ENCODE measurements at places on chromosomes 16 and 17. TPM values are rescaled to one million over a fixed set of nuclear protein-coding genes. Genes with fewer than 3 reads are reported as not detected.

DNA sequence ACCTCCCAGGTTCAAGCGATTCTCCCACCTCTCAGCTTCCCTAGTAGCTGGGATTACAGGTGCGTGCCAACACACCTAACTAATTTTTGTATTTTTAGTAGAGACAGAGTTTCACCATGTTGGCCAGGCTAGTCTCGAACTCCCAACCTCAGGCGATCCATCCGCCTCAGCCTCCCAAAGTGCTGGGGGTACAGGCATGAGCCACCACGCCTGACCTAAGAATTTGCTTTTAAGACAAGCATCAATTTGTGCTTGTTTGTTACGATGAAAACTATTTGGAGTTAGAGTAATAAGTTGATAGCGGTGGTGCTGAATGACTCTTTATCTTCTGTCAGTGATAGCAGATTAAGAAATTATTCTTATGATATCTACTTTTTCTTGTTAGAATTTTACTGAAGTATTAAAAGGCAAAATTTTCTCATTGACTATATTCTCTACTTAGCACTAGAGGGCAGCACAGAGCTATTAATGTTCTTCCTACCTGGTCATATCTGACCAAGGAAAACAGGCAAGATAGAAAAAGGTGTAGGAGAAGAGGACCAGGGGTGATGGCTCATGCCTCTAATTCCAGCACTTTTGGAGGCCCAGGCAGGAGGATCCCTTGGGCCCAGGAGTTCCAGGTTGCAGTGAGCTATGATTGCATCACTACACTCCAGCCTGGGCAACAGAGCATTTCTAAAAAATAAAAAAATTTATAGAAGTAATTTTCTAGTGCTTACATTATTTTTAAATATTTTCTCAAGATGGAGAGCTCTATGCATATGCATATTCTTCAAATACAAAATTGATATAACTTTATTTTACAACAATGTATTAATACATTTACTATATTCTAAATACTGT, 24.5 kb downstream of the STXBP4 start:
- no peak overlapping the region for H3K4me3 ChIP-seq
- no peaks in the 10 kb centered on the region for H3K36me3 ChIP-seq
- H3K27ac ChIP-seq, result no peak overlapping the region
- no peaks in the 10 kb centered on the region for H3K4me1 ChIP-seq

- no peak overlapping the region for H3K4me3 ChIP-seq
- peaks cover 5% of the 10 kb centered on the region for H3K36me3 ChIP-seq
- DNase-seq, result no peak
- H3K27me3 ChIP-seq, result no peaks in the 10 kb centered on the region
- peaks cover 16% of the 10 kb centered on the region for H3K4me1 ChIP-seq
Measured at GRCh38 chr17:76106703-76107102, 3.1 kb upstream of the EXOC7 start.

- H3K4me3 ChIP-seq, result no peak overlapping the region
- no peaks in the 10 kb centered on the region for H3K36me3 ChIP-seq
- no peak for DNase-seq
- no peaks in the 10 kb centered on the region for H3K4me1 ChIP-seq
- no peaks in the 10 kb centered on the region for H3K27me3 ChIP-seq
- no peak overlapping the region for H3K27ac ChIP-seq
Measured at GRCh38 chr17:80566054-80566400, 21.4 kb downstream of the RPTOR start.

DNA sequence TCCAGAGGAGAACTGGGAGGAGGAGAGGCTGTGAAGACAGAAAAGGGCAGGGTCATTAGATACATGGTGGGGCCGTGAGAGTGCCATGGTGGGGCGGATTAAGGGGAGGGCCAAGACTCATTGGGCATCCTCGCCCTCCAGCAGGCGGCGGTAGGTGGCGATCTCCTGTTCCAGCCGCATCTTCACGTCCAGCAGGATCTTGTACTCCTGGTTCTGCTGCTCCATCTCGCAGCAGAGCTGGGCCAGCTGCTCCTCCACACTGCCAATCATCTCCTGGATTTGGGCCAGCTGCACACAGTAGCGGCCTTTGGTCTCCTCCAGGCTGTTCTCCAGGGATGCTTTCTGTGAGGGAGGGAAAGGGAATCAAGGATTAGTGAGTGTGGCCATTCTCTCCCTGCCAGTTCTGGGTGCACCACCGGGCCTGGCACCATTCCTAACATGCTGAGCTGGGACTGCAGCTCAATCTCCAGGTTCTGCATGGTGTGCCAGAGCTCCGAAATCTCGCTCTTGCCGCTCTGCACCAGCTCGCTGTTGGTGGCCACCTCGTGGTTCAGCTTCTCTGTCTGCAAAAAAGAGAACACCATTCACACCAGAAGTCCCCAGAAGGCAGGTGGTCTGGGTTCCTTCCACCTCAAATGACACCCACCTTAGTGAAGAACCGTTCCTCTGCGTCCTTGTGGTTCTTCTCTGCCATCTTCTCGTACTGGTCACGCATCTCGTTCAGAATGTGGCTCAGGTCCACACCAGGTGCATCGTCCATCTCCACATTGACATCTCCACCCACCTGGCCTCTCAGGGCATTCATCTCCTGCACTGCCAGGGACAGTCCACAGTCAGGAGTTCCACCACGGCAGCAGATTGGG, 129.0 kb downstream of the CCDC144A start:
- no peaks in the 10 kb centered on the region for H3K4me1 ChIP-seq
- no peak for DNase-seq
- H3K36me3 ChIP-seq, result no peaks in the 10 kb centered on the region
- H3K27ac ChIP-seq, result no peak overlapping the region

GRCh38 chr17:12445331-12445730, 220.4 kb upstream of the MYOCD start:
- no peak overlapping the region for H3K4me3 ChIP-seq
- no peak overlapping the region for H3K27ac ChIP-seq
- no peaks in the 10 kb centered on the region for H3K4me1 ChIP-seq
- no peak for DNase-seq
- H3K36me3 ChIP-seq, result no peaks in the 10 kb centered on the region

DNA sequence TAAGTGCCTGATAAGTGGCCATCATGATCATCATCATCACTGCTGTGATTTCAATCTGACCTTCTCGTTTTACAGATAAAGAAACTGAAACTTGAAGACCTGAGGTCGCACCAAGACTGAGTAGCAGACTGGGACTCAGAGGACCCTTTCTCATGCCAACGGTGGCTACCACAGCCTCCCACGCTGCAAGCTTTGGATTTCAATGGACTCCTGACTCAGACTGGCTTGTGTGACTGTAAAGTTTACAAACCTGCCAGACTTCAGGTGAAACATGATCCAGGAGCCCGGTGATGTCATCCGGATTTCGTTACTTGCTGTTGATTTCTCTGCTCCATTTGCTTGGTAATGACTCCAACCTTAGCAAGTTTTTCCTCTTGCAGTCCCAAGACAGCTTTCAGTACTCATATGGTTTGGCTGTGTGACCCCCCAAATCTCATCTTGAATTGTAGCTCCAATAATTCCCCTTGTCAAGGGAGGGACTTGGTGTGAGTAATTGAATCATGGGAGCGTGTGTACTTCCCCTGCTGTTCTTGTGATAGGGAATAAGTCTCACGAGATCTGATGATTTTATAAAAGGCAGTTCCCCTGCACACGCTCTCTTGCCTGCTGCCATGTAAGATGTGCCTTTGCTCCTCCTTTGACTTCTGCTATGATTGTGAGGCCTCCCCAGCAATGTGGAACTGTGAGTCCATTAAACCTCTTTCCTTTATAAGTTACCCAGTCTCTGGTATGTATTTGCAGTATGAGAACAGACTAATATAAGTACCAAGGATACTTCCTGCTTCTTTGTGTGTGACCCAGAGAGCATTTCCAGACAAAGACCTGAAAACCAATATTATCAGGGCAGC, 26.7 kb upstream of the IRX6 start:
- H3K4me3 ChIP-seq, result no peak overlapping the region
- no peak overlapping the region for H3K27ac ChIP-seq
- H3K27me3 ChIP-seq, result no peaks in the 10 kb centered on the region
- no peak for DNase-seq

DNA sequence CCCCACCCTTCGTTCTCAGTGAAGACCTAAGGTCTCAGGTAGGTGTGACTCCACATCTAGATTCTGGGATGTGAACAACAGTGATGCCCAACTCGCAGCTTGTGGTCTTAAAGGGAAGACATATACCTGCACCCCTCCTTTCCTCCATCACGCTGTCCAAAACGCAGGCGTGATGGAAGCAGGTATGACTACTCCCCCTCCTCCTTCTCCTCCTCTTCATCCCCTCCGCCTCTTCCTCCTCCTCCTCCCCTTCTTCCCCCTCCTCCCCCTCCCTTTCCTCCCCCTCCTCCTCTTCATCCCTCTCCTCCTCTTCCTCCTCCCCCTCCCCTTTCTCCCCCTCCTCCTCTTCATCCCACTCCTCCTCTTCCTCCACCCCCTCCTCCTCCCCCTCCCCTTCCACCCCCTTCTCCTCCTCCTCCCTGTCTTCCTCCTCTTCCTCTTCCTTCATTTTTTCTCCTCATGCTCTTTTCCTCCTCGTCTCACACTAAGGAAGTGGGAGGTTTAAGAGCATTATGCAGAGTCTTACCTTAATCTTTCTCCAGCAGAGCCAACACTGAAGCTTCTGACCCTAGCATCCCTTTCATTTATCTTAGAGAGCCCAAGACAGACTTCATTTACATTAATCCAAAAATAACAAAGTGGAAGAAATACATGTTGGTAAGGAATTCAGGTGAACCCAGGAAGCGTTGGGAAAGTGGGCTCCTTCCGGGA, 352.5 kb downstream of the FOXL1 start:
- no peak for DNase-seq
- H3K27me3 ChIP-seq, result no peaks in the 10 kb centered on the region
- no peak overlapping the region for H3K4me3 ChIP-seq
- H3K36me3 ChIP-seq, result no peaks in the 10 kb centered on the region
- no peaks in the 10 kb centered on the region for H3K4me1 ChIP-seq
- H3K27ac ChIP-seq, result no peak overlapping the region

DNA sequence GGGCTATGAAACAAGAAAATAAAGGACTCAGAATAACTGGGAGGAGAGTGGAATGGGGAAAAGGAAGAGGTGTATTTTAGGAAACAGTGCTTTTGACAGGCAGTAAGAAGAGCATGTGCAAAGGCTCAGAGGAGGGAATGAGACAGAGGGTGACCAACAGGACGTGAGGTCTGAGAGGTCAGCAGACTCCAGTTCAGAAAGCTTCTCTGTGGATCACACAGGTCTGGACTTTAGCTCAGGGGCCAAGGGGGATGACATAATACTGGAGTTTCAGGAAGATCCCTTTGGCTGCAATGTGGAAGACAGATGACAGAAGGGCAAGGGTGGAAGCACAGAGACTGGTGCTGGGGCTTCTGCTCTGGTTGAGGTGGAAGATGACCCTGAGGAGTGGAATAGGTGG, 489.9 kb upstream of the CDH5 start:
- H3K27me3 ChIP-seq, result no peaks in the 10 kb centered on the region
- no peak overlapping the region for H3K27ac ChIP-seq
- H3K4me1 ChIP-seq, result no peaks in the 10 kb centered on the region
- no peak overlapping the region for H3K4me3 ChIP-seq
- DNase-seq, result no peak
- H3K36me3 ChIP-seq, result no peaks in the 10 kb centered on the region

- no peak overlapping the region for H3K27ac ChIP-seq
- no peaks in the 10 kb centered on the region for H3K27me3 ChIP-seq
- H3K4me3 ChIP-seq, result no peak overlapping the region
- no peak for DNase-seq
- no peaks in the 10 kb centered on the region for H3K36me3 ChIP-seq
Measured at GRCh38 chr16:50396761-50397535, 28.2 kb upstream of the BRD7 start.

The FOXJ1 gene
- total RNA-seq, result 2.0 TPM

The SCO1 gene
- 29.2 TPM for total RNA-seq

DNA sequence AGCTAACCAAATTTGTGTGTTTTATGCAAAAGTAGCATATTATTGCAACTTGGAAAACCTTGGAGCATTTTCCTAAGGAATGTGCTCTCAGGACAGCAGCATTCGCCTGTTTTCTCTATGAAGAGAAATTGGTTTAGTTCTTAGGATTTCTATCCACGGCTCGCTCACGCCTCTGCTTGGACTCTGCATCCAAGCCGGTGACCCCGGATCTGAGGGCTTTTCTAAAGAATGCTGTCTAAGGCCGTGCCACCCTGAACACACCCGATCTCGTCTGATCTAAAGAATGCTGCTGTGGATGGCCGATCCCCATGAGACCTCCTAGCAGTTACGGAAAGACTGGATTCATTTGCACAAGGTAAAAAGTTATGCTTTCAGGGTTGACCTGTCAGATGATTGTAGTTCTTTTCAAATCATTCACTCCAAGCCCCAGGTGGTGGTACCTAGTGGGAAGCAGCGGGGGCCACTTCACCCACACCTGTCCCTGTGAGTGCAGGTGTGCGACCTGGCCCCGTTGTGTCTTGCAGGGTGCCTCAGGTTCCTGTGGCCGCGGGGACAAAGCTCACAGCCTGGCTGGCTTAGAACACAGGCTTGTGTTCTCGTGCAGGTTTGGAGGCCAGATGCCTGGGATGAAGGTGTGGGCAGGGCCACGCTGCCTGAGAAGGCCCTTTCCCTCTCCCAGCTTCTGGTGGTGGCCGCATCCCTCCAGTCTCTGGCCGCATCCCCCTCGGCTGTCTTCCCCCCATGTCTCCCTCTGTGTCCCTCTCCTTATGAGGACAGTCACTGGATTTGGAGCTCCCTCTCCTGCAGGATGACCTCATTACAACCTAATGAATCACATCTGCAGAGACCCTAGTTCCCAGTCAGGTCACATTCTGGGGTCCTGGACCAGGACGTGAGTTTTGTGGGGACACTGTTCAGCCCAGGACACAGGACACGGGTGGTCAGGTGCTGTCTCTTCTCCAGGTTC, 71.1 kb downstream of the BANP start:
- H3K4me3 ChIP-seq, result no peak overlapping the region
- no peak for DNase-seq
- no peaks in the 10 kb centered on the region for H3K27me3 ChIP-seq
- peaks cover 71% of the 10 kb centered on the region for H3K36me3 ChIP-seq
- H3K4me1 ChIP-seq, result no peaks in the 10 kb centered on the region

DNA sequence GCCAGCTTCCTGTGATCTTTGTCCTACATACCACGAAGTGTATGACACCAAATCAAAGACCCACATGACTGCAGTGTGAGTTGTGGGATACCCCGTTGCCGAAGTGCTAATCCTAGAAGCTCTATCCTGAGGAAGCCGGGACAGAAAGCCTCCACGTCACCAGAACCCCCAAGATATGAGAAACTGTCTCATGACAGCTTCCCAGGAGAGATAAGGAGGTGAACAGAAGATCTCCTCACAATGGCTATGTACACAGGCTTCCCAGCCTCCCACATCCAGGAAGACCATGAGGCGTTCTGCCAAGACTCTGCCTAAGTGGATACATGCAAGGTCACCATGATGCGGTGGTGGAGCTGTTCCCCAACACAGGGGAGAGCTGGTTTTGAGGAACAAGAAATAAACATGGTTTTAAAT, 37.1 kb downstream of the TRIM25 start:
- no peaks in the 10 kb centered on the region for H3K36me3 ChIP-seq
- no peaks in the 10 kb centered on the region for H3K27me3 ChIP-seq
- no peak overlapping the region for H3K27ac ChIP-seq
- H3K4me1 ChIP-seq, result no peaks in the 10 kb centered on the region

DNA sequence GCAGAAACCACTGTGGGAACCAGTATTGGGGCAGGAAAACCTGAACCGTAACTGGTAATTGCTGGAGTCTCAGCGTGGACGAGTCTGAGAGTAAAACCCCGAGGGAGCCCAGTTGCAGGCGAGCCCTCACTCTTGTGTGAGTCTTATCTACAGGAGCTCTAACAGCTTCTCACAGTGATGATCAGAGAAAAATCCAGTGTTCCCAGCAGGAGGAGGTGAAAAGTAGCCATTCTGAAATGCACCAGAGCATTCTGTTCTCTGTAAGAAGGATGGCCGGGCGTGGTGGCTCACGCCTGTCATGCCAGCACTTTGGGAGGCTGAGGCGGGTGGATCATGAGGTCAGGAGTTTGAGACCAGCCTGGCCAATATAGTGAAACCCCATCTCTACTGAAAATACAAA, 161.2 kb downstream of the COPRS start:
- no peak overlapping the region for H3K27ac ChIP-seq
- no peak overlapping the region for H3K4me3 ChIP-seq
- H3K4me1 ChIP-seq, result no peaks in the 10 kb centered on the region
- no peak for DNase-seq
- H3K36me3 ChIP-seq, result no peaks in the 10 kb centered on the region
